ENCODE measurements at places on chromosomes 1 and 21.
A peak's percentile ranks its signal among the peaks of the same experiment; 100 is the strongest.

- no peak for DNase-seq
These were observed 9.0 kb upstream of the PTGFRN start for GRCh38 chr1:116900471-116901365.

GRCh38 chr1:23456226-23456625 is 27.8 kb downstream of the ASAP3 start:
- DNase-seq, result no peak

DNA sequence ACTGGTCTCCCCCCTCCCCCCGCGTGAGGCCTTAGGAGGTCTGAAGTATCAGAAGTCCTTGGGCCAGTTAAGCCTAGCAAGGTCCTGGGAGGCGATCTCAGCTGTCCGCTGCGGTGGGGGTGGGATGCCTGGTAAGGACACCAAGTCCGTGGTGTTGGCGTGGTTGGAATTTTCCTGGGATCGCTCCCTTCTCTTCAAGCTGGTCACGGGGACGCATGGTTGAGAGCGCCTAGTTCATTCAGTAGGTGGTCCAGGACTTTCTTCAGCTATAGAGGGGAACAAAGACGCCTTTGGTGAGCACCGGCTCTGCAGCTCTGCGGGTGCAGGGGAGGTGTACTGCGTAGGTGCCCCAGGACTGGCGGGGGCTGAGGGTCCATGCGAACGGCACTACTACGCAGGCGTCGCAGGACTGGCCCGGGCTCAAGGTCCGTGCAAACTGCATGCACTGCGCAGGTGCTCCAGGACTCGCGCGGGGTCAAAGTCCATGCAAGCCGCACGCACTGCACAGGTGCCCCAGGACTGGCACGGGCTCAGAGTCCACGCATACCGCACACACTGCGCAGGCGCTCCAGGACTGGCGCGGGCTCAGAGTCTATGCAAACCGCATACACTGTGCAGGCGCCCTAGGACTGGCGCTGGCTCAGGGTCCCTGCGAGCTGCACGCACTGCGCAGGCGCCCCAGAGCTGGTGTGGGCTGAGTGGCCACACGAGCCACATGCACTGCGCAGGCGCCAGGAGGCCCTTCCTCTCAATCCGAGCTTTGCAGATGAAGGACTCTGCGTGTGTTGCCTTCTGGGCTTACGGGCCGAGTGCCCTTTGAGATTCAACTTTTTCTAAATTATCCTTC is 36.6 kb upstream of the HMGN1 start:
- peak; percentile 74 for DNase-seq

DNA sequence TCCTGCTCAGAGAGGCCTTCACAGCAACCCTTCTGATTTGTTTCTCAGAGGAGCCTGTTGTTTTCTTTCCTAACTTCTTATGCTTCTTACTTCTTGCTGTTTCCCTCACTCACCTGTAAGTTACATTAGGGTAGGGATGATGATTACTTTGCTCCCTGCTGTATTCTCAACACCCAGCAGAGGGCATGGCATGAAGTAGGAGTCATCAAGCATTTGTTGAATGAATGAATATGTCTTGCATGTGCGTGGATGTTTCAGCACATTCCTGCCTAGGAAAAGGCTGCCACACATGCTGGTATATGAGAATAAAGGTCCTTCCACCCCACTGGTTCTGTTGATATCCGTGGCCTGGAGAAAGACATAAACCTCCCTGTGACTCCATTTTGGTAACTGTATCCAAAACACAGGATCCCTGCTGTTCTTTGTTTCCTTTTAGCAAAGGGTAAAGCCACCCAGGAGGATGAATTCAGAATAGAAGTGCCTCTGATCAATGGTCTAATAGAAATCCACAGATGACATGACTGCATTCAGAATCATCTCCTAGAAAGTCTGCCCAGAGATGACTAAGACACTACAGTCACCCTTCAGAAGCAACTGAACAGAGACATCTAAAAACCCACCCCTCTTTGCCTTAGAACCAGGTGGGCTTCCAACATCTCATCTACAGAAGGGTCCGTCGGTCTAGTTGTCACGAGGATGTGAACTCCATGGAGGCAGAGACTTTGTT is 168.8 kb downstream of the ZSCAN20 start:
- no peak for DNase-seq

DNA sequence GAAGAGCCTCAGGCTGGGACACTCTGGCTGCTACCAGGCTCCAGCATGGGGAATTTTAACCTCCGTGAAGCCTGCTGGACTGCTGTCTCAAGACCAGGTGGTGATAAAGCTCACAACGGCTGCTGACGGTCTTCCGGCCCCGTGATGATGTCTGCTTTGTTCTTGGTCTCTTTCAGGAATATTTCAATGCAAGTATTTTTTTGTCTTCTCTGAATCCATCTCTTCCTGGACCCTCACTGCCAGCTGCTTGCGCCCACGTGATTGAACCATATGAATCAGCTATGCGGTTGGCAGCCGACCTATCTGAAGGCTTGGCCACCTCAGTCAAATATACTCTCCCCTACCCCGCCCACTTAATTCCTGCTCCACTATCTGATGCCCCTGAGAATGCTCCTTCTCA is 14.6 kb upstream of the SLC6A17 start:
- no peak for DNase-seq

DNA sequence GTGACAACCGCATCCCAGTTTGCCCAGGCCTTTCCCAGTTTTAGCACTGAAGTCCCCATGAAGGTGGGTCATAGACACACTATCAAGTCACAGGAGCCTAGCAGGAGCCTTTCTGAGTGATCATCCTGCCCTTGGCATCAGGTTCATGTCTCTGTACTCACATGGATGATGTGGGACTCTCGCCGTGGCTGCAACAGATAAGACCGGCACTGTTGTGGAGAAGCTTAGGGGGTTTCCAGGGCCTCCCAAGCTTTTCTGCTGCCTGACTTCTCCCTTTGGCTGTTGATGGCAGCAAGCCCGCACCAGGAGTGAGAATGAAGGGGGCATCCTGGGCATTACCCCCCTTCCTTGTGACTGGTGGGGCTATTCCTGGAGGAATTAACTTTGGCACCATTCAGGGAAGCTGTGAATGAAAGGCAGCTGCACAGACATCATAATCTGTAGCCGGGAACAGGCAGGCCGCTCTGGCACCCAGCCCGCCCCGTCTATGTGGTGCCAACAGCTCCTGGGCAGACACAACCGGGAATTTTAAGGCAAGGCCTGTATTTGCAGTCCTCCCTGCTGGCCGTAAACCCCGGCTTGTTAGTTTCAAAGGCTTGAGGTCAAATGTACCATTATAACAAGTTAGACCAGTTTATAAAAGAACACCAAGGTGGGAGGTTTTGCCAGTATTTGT is 148.6 kb downstream of the HUNK start:
- DNase-seq, result no peak

- no peak for DNase-seq
These were observed 59.1 kb downstream of the CHD5 start for GRCh38 chr1:6121021-6121421.

- peak; percentile 96 for DNase-seq
These were observed at the start of gene TIPRL for GRCh38 chr1:168178638-168179437. Gene TIPRL, plus strand, starts transcription at chr1:168178962. Its CDS starts 116 bp downstream, at chr1:168179078.

GRCh38 chr1:43235451-43236121 is 34.2 kb upstream of the TMEM125 start:
- no peak for DNase-seq
